ENCODE measurements at places on chromosomes 3 and 15.
A peak's percentile ranks its signal among the peaks of the same experiment; 100 is the strongest.

GRCh38 chr3:47664519-47664918, 85.9 kb upstream of the CSPG5 start:
- no peak for DNase-seq

GRCh38 chr15:72796515-72797337, 13.2 kb upstream of the ADPGK start:
- no peak for DNase-seq

- peak; percentile 74 for DNase-seq
Observed at GRCh38 chr15:96330064-96330449, 443 bp upstream of the NR2F2 start.

DNA sequence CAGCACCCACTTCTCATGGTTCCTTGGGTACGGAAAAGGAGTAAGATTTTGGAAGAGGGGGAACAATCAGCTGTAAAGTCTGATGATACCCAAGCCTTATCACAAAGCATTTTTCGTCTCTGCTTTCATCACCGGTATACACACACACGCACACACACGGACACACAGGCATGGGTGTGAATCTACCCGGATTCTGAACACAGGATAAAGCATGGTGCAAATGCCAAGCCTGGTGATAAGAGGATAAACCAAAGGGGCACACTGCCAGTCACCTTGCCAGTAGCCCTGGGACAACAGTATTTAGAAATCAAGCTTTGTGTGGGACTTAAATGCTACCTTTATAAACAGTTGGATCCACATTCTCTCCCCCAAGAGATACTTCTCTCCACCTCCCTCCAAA, 22.2 kb downstream of the FAM174B start:
- DNase-seq, result no peak

Measured in skin of body (tissue), 3 donors.